Right lobe of liver (tissue), 6 donors: ENCODE measurements at places on chromosomes 6 and 20.

- no peak for DNase-seq
- no peaks in the 10 kb centered on the region for H3K36me3 ChIP-seq
- H3K4me1 ChIP-seq, result no peaks in the 10 kb centered on the region
- no peak overlapping the region for H3K4me3 ChIP-seq
These were observed 6.7 kb downstream of the SLC12A5 start for GRCh38 chr20:46035713-46036112.

GRCh38 chr6:7879579-7879978, 31.0 kb downstream of the TXNDC5 start:
- H3K27ac ChIP-seq, result no peak overlapping the region
- no peaks in the 10 kb centered on the region for H3K4me1 ChIP-seq
- no peaks in the 10 kb centered on the region for H3K27me3 ChIP-seq
- peaks cover 41% of the 10 kb centered on the region for H3K36me3 ChIP-seq

- no peaks in the 10 kb centered on the region for H3K4me1 ChIP-seq
- no peak overlapping the region for H3K4me3 ChIP-seq
- no peak overlapping the region for H3K27ac ChIP-seq
These were observed 214.8 kb downstream of the ADGB start for GRCh38 chr6:146813554-146813953.

DNA sequence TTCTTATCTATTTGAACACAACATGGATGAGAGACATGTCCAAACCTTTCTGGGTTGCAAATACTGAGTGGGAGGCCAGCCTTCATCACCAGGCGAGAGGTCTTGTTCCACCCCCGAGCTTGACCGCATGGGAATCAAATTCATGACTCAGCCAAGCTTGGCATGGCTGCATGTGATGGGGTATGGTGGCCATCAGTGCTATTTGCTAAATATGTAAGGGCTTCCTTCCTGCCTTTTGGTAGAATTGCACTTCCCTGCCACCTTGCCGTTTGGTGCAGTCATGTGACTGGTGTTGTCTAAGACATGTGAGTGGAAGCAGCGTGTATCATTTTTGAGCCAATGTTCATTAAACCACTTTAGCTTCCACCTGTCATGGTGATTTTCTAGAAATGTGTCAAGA, 508.9 kb upstream of the SULF2 start:
- no peaks in the 10 kb centered on the region for H3K36me3 ChIP-seq
- no peaks in the 10 kb centered on the region for H3K4me1 ChIP-seq
- no peaks in the 10 kb centered on the region for H3K27me3 ChIP-seq
- no peak overlapping the region for H3K27ac ChIP-seq
- DNase-seq, result no peak
- H3K4me3 ChIP-seq, result no peak overlapping the region

GRCh38 chr6:111027219-111027618, 45.4 kb downstream of the RPF2 start:
- no peaks in the 10 kb centered on the region for H3K27me3 ChIP-seq
- no peaks in the 10 kb centered on the region for H3K36me3 ChIP-seq
- no peak for DNase-seq
- H3K27ac ChIP-seq, result no peak overlapping the region
- peaks cover 22% of the 10 kb centered on the region for H3K4me1 ChIP-seq
- no peak overlapping the region for H3K4me3 ChIP-seq

DNA sequence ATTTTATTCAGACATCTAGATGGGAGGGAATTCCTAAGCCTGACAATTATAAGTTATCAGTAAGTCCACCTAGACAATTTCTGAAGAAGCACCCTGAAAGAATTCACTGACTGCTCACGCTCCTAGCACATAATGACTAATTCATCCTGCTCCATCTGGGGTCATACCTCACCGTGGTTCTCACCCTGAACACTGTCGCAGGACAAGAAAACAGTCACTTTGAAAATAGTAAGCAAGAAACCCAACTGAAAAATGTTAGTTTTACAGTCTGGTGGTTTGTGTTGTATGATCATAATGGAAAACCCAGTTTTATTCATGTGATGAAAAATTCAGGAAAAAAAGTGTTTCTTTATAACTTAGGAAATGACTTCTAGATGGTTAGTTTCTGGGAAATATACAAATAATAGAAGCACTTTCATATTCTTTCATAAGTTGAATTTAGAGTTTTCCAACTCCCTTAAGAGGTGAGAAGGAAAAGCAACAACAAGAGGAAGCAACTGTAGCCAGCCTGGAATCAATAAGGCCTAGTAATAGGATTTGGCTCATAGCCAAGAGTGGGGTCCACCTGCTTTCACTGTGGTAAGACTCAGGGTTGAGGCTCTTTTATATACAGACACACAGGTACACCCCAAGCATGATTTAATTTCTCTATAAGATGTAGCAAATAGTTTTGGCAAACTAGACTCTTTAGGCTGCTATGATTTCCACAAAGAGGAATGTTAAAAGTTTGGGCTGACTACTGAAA, 94.1 kb downstream of the HIVEP2 start:
- no peak for DNase-seq
- no peak overlapping the region for H3K4me3 ChIP-seq
- H3K36me3 ChIP-seq, result no peaks in the 10 kb centered on the region
- H3K27me3 ChIP-seq, result no peaks in the 10 kb centered on the region
- H3K4me1 ChIP-seq, result peaks cover 27% of the 10 kb centered on the region

DNA sequence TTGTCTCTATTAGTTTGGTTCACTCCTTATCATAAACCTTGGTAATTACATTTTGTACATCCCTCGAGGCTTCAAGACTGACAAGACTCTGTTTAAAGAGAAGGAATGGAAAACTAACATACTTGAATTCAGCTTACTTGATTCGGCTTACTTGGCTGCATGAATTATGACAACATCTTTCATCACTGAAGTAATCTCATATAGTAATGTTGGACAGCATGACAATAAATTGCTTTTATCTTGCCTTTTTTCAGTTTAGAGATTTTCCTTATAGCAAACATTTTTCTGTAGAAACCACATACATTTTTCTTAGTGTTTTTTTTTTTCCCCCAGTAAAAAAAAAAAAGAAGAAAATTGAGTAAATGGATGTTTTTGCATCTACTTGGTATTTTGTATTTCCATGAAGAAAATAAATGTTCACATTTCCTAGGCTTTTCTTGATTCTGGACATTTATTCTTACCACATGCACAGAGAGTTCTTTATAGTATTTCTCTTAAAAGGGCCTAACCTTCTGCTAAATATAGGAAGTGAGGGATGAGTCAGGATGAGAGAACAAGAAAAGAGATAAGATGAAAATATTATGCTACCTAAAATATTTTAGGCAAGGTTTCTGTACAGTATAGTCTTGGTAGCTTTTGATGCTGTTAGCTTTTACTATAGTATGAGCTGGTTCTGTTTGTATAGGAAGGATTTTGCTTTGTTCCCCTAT, 101.0 kb upstream of the HDGFL1 start:
- peaks cover 16% of the 10 kb centered on the region for H3K4me1 ChIP-seq
- no peaks in the 10 kb centered on the region for H3K27me3 ChIP-seq
- no peak overlapping the region for H3K4me3 ChIP-seq
- no peak for DNase-seq

DNA sequence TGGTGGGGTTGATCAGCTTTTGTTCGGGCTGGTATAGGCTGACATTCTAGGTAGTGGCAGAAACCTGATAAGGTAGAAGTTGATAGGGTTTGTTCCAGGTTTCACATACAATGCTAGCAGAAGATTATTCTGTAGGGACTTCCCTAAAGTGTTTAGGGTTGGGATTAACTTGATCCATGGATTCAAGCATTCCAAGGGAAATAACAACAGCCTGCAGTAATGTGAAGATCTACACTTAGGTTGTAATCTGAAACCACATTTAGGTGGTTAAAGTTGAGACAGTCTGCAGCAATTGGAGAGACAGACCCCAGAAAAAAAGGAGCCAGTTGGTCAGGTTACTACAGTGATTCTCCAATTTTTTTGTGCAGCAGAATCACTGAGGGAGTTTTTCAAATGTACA, 56.1 kb downstream of the GJA1 start:
- no peaks in the 10 kb centered on the region for H3K36me3 ChIP-seq
- no peaks in the 10 kb centered on the region for H3K4me1 ChIP-seq
- no peak overlapping the region for H3K4me3 ChIP-seq
- H3K27me3 ChIP-seq, result no peaks in the 10 kb centered on the region
- no peak for DNase-seq

DNA sequence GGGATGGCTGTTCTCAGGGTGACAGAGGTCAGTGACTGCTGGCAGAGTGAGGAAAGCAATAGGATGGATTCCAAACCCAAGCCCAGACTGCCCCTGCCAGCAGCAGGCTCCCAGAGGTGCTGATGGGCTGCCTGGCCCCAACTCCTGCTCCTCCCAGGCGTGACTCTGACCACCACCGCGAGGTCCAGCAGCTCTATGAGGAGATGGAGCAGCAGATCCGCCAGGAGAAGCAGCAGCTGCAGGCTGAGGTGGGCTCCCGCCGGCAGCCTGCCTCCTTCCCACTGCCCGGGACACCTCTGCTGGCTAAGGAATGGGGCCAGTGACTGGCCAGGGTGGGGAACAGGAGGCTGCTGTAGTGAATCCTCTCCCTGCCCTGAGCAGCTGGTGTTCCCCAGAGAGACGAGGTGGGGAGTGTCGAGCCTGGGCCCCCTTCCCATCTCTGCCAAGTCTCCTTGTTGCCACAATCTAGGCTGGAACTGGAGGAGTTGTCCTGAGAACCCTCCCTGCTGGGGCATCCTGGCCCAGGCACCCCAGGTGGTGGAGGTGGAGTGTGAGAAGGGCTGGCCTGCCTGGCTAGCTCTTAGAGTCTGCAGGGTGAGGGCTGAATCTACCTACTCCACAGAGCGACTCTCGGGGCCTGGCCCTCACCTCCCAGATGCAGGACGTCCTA, 20.4 kb downstream of the RAB44 start:
- no peaks in the 10 kb centered on the region for H3K36me3 ChIP-seq
- H3K4me3 ChIP-seq, result no peak overlapping the region
- no peaks in the 10 kb centered on the region for H3K4me1 ChIP-seq
- H3K27ac ChIP-seq, result no peak overlapping the region
- no peaks in the 10 kb centered on the region for H3K27me3 ChIP-seq
- DNase-seq, result no peak

DNA sequence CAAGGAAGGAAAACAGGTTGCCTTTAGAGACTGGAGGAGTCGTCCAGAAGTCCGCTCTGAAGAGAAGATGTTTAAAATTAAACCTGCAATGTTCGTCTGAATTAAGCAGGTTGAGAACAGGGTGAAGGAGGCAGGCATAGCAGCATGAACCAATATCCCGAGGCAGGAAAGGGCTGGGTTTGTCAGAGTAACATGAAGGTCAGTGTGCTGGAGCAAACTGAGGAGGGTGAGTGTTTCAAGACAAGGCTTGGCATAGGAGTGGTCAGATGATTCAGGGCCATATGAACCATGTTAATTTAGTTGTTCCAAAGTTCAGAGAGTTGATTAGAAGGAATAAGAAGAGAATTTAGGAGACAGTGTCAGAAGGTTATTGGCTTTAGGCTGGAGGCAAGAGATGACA, 93.3 kb downstream of the UTRN start:
- H3K4me3 ChIP-seq, result no peak overlapping the region
- DNase-seq, result no peak
- no peaks in the 10 kb centered on the region for H3K36me3 ChIP-seq
- no peaks in the 10 kb centered on the region for H3K4me1 ChIP-seq

GRCh38 chr6:1962201-1962600, 283.2 kb downstream of the GMDS start:
- no peaks in the 10 kb centered on the region for H3K4me1 ChIP-seq
- H3K27me3 ChIP-seq, result no peaks in the 10 kb centered on the region
- no peaks in the 10 kb centered on the region for H3K36me3 ChIP-seq
- DNase-seq, result no peak

DNA sequence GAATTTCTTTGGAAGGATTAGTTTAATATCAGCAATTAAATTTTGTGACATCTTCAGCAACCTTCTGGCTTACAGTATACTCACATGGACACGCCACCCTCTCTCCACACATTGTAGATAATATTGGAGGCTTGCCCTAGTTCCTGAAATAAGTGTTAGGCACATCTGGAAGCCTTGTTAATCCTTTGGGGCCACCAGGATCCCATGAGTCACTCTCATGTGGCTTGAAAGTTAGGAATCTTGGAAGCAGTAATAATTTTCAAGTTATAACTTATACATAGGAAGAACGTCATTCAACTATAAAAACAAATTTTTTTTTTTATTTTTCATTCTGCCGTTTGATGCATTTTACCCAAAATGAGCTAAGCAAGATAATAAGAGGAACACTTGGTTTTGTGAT, 20.5 kb downstream of the LAMA4 start:
- no peaks in the 10 kb centered on the region for H3K4me1 ChIP-seq
- H3K36me3 ChIP-seq, result no peaks in the 10 kb centered on the region
- H3K4me3 ChIP-seq, result no peak overlapping the region
- no peak for DNase-seq
- H3K27ac ChIP-seq, result no peak overlapping the region
- no peaks in the 10 kb centered on the region for H3K27me3 ChIP-seq

DNA sequence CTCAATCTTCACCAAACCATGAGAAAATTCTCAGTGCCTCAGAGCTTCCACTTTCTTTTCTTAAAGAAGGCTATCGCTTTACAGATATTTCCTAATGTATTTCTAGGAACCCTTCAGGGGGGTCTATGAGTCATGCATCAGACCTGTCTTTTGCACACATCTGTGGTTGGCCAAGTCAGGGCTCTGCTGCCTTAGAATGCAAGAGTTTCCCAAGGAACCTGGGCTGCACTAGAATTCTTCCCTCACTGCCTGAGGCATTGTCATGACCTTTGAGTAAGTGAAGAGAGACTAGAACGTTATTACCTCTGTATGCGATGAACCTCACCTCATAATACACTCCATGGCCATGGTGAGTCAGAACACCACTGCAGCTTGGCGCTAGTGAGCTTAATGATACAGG, 365.0 kb upstream of the ID4 start:
- H3K27ac ChIP-seq, result no peak overlapping the region
- no peaks in the 10 kb centered on the region for H3K27me3 ChIP-seq
- no peaks in the 10 kb centered on the region for H3K4me1 ChIP-seq
- DNase-seq, result no peak
- no peak overlapping the region for H3K4me3 ChIP-seq

DNA sequence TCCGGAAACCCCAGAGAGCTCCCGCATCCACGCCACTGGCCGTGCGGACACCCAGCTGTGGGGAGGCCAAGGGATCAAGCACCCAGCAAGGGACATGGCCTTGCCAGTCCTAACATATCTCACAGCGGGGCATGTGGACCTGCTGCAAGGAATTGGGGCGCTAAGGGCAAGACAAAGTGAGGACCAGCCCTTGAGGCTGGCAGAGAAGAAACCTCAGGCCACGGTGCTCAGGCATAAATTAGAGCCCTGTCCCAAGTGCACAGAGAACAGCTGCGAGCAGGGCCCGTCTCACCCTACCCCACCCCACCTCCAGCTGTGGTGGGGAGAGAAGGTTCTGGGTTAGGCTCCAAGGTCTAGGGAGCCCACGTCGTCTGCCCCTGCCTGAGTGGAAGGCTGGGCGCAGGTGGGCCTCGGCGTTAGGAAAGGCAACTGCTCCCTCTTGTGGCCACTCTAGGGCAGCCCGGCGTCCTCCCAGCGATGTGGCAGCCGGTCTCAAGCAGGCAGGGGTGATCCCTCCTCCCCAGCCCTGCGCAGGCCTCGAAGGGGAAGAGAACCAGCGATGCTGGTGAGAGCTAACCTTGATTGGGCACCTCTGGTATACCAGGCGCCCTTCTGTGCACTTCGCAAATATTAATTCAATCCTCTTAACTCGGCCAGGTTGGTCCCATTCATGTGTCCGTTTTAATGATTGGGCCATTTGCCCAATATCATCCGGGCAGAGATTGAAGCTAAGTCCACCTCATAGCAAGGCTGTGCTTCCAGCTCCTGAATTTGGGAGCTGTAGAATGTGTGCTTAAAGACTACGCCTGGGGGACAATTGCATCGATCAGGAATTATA, 235.8 kb downstream of the NFATC2 start:
- H3K27me3 ChIP-seq, result no peaks in the 10 kb centered on the region
- no peak overlapping the region for H3K27ac ChIP-seq
- no peaks in the 10 kb centered on the region for H3K36me3 ChIP-seq
- no peak overlapping the region for H3K4me3 ChIP-seq
- DNase-seq, result peak; percentile 77

- no peaks in the 10 kb centered on the region for H3K27me3 ChIP-seq
- H3K4me1 ChIP-seq, result no peaks in the 10 kb centered on the region
- H3K4me3 ChIP-seq, result no peak overlapping the region
These were observed 58.2 kb downstream of the KIF16B start for GRCh38 chr20:16515046-16515445.
